GM12891 (cell line): ENCODE measurements at places on chromosomes 11 and 22.

DNA sequence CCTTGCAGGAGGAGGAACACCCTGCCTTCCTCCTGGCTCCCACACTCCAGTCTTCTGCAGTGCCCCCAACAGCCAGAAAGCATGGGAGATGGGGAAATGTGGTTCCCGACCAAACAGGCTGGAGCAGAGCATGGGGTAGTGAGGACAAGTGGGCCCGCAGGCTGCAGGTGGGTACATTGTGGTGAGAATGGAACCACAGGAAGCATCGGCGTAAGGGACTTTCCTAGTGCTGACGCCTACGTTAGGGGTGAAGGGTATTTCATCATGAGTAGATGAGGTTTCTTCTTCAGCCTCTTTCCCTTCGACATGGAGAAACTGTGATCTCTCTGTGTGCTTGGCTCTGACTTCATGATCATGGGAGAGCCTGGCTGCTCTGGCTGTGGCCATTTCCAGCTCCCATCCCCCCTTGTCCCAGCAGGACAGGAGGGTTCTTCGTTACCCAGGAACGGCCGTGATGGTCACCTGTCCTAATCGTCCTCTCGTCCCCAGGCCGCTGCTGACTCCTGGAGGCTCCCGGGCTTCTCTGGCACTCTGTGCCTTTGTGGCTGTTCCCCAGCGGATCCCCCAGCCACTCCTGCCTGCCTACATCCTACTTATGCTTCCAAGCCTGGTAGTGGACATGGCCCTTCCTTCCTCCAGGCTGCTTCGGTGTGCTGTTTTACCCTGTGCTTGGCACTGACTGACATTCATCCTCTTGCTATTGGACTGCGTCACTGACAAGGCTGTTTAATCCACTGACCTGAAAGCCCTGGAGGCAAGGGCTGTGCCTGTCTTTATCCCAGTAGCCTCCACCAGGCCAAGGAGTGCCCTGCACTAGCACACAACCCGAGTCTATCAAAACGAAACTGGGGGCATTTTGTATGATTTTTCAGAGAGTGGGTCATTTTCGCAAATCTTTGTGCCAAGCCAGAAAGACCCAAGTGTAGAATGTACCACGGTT lies 65.2 kb upstream of the CECR2 start:
- DNase-seq: peak; percentile 47

GRCh38 chr11:47383071-47383470 lies 4.7 kb upstream of the SPI1 start:
- no peak for DNase-seq

GRCh38 chr11:35127619-35128018 lies 11.4 kb upstream of the CD44 start:
- no peak for DNase-seq

GRCh38 chr11:1233351-1234053 lies 10.6 kb downstream of the MUC5B start:
- DNase-seq: no peak

- DNase-seq: no peak
Observed at GRCh38 chr11:20407344-20407743, 19.8 kb downstream of the PRMT3 start.

DNA sequence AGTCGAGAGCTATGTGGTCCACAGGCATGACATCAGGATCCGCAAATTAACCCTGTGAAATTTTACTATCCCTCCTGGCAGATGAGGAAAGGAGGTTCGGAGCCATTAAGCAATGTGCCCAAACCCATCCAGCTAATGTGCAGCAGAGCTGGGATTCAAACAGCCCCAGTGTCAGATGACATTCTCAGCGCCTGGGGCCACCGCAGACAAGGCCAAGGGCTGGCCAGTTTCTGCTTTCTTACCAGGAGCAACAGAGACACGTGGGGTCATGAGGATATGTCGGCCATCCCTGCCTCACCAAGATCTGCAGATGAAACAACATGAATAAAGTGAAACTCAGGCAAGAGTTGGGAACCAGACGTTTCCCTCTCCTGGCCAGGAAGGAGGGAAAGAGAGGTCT lies 110.2 kb downstream of the TENM4 start:
- no peak for DNase-seq

DNA sequence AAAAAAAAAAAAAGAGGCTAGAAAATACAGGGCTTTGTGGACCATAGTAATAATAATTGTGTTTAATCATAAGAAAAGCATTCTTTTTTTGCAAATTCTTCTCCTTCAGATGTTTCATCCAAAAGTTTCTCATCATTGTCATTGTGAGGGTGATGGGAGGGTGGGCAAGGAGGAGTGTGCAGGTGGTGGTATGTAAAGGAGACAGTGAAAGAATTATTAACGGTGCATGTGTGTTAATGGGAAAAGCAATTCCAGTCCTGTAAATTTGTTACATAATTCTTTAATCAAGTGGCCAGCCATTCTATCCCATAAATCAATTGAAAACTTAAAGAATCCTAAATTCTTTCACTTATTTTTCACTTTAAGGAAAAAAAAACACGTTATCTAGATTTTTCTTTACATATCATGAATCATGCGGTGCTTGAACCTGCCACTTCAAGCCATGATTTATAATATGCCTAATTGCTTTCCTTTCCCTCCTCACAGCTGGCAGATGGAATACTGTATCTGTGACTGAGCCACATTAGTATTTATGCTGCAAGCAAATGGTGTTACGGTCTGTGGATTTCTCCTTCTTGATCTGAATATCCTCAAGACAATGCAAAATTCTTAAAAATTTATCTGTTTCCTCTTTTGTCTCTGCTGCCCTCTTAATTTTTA lies 318.5 kb downstream of the JRKL start:
- DNase-seq: no peak

- no peak for DNase-seq
Observed at GRCh38 chr22:31086703-31087330, 5.7 kb downstream of the SMTN start.
